ENCODE measurements at places on chromosomes 11 and 22. TPM values are rescaled to one million over a fixed set of nuclear protein-coding genes. Genes with fewer than 3 reads are reported as not detected.
A peak's percentile ranks its signal among the peaks of the same experiment; 100 is the strongest.

Gene NRXN2
- total RNA-seq: 0.18 TPM

- no peaks in the 10 kb centered on the region for H3K36me3 ChIP-seq
- no peaks in the 10 kb centered on the region for H3K27me3 ChIP-seq
- no peak for DNase-seq
Observed at GRCh38 chr11:35318977-35319925, 100.1 kb downstream of the SLC1A2 start.

DNA sequence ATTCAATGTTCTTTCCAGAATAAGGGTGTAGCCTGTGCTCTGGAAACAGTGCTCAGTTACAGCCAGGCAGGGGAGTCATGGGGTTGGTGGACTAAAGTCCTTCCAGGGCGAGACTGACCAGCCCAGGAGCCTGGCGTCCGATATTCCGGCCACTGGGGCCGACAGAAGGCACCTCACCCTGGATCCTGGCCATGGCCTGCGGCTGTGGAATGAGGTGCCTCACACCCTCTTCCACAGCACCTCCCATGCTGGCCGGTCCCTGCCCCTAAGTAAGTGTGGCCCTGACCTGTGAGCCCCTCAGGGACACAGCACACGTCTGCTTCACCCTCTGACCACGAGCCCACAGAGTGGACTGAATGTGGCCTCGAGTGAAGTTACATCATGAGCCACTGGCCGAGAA, 50.5 kb downstream of the WNT7B start:
- no peak overlapping the region for H3K27ac ChIP-seq
- H3K4me3 ChIP-seq: no peak overlapping the region
- peaks cover 4% of the 10 kb centered on the region for H3K27me3 ChIP-seq
- no peak for DNase-seq
- H3K36me3 ChIP-seq: no peaks in the 10 kb centered on the region

Gene IL18
- not detected for total RNA-seq

Gene OVCH2
- not detected for total RNA-seq

- H3K4me3 ChIP-seq: no peak overlapping the region
- no peak overlapping the region for H3K27ac ChIP-seq
- H3K36me3 ChIP-seq: no peaks in the 10 kb centered on the region
- H3K4me1 ChIP-seq: no peaks in the 10 kb centered on the region
Observed at GRCh38 chr11:106917973-106918372, 100.3 kb downstream of the GUCY1A2 start.

Gene HEPN1
- not detected for total RNA-seq

Gene TTC28
- total RNA-seq: 1.4 TPM

DNA sequence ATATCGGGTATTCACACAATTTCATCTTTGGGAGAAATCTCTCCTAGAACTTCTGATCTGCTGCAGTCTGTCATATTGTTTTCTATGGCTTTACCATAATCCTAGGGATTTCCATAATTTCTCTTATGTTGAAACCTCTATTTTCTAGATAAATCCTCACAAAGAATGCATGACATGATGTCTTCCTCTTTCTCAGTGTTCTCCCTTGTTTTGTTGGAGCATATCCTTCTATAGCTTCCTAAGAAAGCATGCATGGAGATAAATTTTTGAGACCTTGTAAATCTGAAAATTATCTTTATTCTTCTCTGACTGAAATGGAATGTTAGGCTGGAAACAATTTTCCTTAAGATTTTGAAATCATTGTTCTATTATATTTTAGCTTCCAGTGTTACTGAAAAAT, 115.5 kb downstream of the WNT11 start:
- H3K4me1 ChIP-seq: no peaks in the 10 kb centered on the region
- DNase-seq: no peak
- no peak overlapping the region for H3K27ac ChIP-seq
- H3K36me3 ChIP-seq: peaks cover 30% of the 10 kb centered on the region
- no peak overlapping the region for H3K4me3 ChIP-seq
- H3K27me3 ChIP-seq: no peaks in the 10 kb centered on the region

Gene LBHD1
- 11.9 TPM for total RNA-seq

GRCh38 chr22:24516301-24516737, 21.2 kb downstream of the UPB1 start:
- no peaks in the 10 kb centered on the region for H3K27me3 ChIP-seq
- H3K4me3 ChIP-seq: no peak overlapping the region
- DNase-seq: no peak
- peaks cover 3% of the 10 kb centered on the region for H3K4me1 ChIP-seq
- H3K36me3 ChIP-seq: no peaks in the 10 kb centered on the region

GRCh38 chr11:501683-502287, 5.3 kb downstream of the RNH1 start:
- no peak overlapping the region for H3K27ac ChIP-seq
- H3K27me3 ChIP-seq: no peaks in the 10 kb centered on the region

DNA sequence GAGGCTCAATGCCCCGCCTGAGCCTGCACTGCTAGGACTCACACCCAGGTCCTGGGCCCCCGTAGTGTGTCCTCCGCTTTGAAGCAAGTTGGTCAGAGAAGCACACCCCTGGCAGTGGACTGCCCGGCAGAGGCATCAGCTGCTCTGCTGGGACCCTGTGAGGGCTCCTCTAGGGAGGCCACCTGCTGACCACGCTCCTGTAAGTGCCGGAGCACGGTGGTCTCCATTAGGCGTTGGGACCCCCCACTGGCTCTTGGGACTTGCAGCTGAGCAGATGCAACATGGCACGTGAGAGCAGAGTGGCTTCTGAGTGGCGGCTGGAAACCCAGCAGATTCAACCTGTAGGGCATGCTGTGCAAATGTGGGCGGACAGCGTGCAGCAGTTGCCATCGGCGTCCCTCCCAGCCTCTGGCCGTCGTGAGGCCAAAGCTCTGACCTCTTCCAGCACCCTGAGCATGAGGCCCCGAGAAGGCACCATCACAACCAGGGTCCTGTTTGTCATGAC, 16.9 kb downstream of the MRGPRG start:
- DNase-seq: no peak
- H3K4me1 ChIP-seq: no peaks in the 10 kb centered on the region
- H3K27me3 ChIP-seq: peaks cover 14% of the 10 kb centered on the region
- H3K4me3 ChIP-seq: no peak overlapping the region

GRCh38 chr22:23103199-23103954, 33.1 kb downstream of the GNAZ start:
- no peaks in the 10 kb centered on the region for H3K4me1 ChIP-seq
- no peak overlapping the region for H3K27ac ChIP-seq
- no peak for DNase-seq
- H3K27me3 ChIP-seq: no peaks in the 10 kb centered on the region

- no peaks in the 10 kb centered on the region for H3K27me3 ChIP-seq
- no peak overlapping the region for H3K4me3 ChIP-seq
- H3K36me3 ChIP-seq: no peaks in the 10 kb centered on the region
- H3K27ac ChIP-seq: peak overlapping the region; percentile 62
- DNase-seq: no peak
- peaks cover 20% of the 10 kb centered on the region for H3K4me1 ChIP-seq
Observed at GRCh38 chr11:58654908-58655296, 32.4 kb downstream of the CNTF start.

Gene SERPING1
- total RNA-seq: 0.87 TPM

- H3K36me3 ChIP-seq: no peaks in the 10 kb centered on the region
- no peak for DNase-seq
Observed at GRCh38 chr11:32288276-32288675, 147.1 kb downstream of the WT1 start.

- H3K27me3 ChIP-seq: peaks cover 12% of the 10 kb centered on the region
- no peaks in the 10 kb centered on the region for H3K36me3 ChIP-seq
- H3K4me1 ChIP-seq: no peaks in the 10 kb centered on the region
- no peak for DNase-seq
- H3K27ac ChIP-seq: no peak overlapping the region
Observed at GRCh38 chr11:33475993-33476392, 218.8 kb downstream of the HIPK3 start.

DNA sequence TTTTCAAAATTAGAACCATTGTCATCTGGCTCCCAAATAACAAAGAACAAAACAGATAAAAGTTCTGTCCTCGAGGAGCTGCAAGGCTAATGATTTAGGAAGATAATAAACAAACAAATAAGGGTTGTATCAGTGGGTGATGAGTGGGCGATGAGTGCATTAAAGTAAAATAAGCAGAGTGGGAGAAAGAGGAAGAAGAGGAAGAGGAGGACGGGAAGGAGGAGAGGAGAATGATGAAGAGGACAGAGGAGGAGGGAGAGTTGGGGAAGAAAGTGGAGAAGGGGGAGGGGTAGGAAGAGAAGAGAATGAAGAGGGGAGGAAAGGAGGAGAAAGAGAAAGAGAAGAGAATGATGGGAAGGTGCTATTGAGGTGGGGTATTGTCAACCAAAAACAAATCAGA, 33.4 kb upstream of the ISX start:
- no peaks in the 10 kb centered on the region for H3K36me3 ChIP-seq
- H3K27me3 ChIP-seq: peaks cover 22% of the 10 kb centered on the region
- no peak overlapping the region for H3K4me3 ChIP-seq
- H3K27ac ChIP-seq: no peak overlapping the region
- no peaks in the 10 kb centered on the region for H3K4me1 ChIP-seq
- DNase-seq: no peak

Gene OR6T1
- not detected for total RNA-seq

Gene KBTBD3
- 8.9 TPM for total RNA-seq

DNA sequence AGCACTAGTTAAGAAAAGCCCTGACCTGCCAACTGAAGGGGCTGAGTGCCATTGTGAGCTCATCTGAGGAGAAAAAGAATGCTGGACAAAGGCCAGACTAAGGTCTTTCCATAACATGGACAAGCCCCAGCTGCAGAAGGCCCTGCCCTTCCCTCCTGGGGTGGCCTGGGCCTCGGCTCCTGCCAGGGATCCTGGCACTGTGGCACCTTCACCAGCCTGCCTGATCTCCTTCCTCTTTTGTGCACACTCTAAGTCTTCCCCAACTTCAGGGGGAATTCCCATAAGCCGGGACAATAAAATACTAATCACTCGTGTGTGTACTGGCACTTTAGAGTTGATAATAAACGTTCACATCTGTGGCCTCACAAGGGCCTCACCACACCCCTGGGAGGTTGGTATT, 9.9 kb downstream of the TMPRSS13 start:
- no peaks in the 10 kb centered on the region for H3K27me3 ChIP-seq
- no peaks in the 10 kb centered on the region for H3K36me3 ChIP-seq
- H3K4me1 ChIP-seq: peaks cover 11% of the 10 kb centered on the region
- DNase-seq: no peak
- peak overlapping the region; percentile 33 for H3K27ac ChIP-seq
- H3K4me3 ChIP-seq: no peak overlapping the region

- DNase-seq: no peak
- no peaks in the 10 kb centered on the region for H3K4me1 ChIP-seq
- peaks cover 19% of the 10 kb centered on the region for H3K27me3 ChIP-seq
- no peak overlapping the region for H3K27ac ChIP-seq
- no peaks in the 10 kb centered on the region for H3K36me3 ChIP-seq
- no peak overlapping the region for H3K4me3 ChIP-seq
Observed at GRCh38 chr11:117444711-117445658, 117.3 kb downstream of the CEP164 start.

Gene OR52D1
- total RNA-seq: not detected

DNA sequence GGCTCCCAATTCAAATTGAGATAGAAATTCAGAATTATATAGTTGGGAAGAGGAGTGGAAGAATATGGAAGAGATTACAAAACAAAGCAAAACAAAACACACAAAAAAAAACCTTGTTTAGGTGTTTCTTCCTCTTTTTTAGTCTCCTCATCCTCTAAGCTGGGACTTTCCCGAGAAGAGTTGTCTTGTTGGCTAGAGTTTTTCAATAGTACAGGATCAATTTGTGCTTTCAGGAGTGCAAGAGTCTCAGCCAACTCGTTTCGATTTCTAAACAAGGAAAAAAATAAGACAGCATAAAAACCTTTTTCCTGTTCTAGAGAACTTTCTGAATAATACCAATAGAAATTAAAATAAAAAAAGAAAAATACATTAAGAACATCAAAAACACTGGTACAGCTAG, 87.8 kb upstream of the CLNS1A start:
- peaks cover 24% of the 10 kb centered on the region for H3K36me3 ChIP-seq
- no peak overlapping the region for H3K27ac ChIP-seq
- H3K27me3 ChIP-seq: no peaks in the 10 kb centered on the region
- H3K4me3 ChIP-seq: no peak overlapping the region
- H3K4me1 ChIP-seq: peaks cover 4% of the 10 kb centered on the region

GRCh38 chr22:26821854-26822253, 164.5 kb downstream of the MIAT start:
- no peak overlapping the region for H3K27ac ChIP-seq
- no peaks in the 10 kb centered on the region for H3K27me3 ChIP-seq
- H3K36me3 ChIP-seq: peaks cover 16% of the 10 kb centered on the region
- no peaks in the 10 kb centered on the region for H3K4me1 ChIP-seq
- DNase-seq: no peak

Gene VPREB1
- total RNA-seq: not detected

GRCh38 chr11:72091292-72091691, 10.6 kb downstream of the LRRC51 start:
- no peaks in the 10 kb centered on the region for H3K27me3 ChIP-seq
- peak; percentile 82 for DNase-seq
- H3K4me3 ChIP-seq: no peak overlapping the region
- no peak overlapping the region for H3K27ac ChIP-seq
- H3K4me1 ChIP-seq: peaks cover 13% of the 10 kb centered on the region
- peaks cover 11% of the 10 kb centered on the region for H3K36me3 ChIP-seq

- no peak for DNase-seq
- no peaks in the 10 kb centered on the region for H3K4me1 ChIP-seq
- H3K27ac ChIP-seq: no peak overlapping the region
- H3K36me3 ChIP-seq: no peaks in the 10 kb centered on the region
- H3K27me3 ChIP-seq: no peaks in the 10 kb centered on the region
Observed at GRCh38 chr11:38384568-38384967, 1786.5 kb upstream of the RAG2 start.

DNA sequence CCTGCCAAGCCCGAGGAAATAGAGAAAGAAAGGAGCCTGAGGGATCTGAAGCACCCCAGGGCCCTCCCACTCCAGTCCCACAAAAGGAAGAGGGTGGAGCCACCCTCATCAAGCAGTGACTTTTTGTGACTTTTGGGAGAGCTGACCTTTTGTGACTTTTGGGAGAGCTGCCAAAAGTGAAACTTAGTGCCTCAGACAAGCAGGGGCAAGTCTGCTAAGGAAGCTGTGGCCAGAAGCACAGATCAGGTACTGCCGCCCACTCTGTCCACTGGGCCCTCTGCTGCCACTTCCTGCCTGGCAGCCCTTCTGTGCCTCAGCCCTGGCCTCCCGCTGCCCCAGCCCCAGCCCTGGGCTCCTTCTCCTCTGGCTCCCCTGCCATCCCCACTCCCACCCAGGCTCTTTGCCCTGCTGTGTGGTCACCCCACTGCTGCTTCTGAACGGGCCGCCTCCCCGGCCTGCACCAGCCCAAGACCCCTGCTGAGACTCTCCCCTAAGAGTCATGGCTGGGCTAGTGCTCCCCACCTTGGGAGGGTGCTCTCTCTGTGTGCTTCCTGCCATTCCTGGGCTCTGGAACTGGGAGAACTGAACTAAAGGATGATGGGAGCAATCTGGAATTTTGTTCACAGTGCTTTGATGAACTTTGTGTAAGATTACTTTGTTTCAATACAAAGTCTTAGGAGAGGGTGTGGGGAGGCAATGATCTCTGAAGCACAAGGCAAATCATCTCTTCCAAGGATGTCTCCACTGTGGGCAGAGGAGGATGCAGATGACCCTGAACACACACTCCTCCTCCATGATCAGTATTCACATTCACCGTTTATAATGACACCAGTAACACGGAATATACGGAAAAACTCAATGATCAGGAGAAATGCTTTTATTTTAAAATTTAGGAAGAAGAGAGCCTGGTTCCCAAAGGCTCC, at the start of gene APOBEC3H:
APOBEC3H (plus strand) TSS at position 147 of the 923 bp plus-strand sequence. CDS start 3,035 bp downstream, outside the sequence.
- H3K27me3 ChIP-seq: no peaks in the 10 kb centered on the region
- H3K4me1 ChIP-seq: peaks cover 74% of the 10 kb centered on the region
- H3K4me3 ChIP-seq: peak within 1 kb of the TSS; percentile 34
- H3K36me3 ChIP-seq: no peaks in the 10 kb centered on the region
- peak within 1 kb of the TSS; percentile 84 for H3K27ac ChIP-seq

- peaks cover 13% of the 10 kb centered on the region for H3K36me3 ChIP-seq
- DNase-seq: no peak
- no peak overlapping the region for H3K27ac ChIP-seq
- no peaks in the 10 kb centered on the region for H3K27me3 ChIP-seq
- H3K4me3 ChIP-seq: no peak overlapping the region
Observed at GRCh38 chr11:32902089-32902665, 9.6 kb downstream of the QSER1 start.
